8988T (cell line): ENCODE measurements at places on chromosomes 4 and X.

DNA sequence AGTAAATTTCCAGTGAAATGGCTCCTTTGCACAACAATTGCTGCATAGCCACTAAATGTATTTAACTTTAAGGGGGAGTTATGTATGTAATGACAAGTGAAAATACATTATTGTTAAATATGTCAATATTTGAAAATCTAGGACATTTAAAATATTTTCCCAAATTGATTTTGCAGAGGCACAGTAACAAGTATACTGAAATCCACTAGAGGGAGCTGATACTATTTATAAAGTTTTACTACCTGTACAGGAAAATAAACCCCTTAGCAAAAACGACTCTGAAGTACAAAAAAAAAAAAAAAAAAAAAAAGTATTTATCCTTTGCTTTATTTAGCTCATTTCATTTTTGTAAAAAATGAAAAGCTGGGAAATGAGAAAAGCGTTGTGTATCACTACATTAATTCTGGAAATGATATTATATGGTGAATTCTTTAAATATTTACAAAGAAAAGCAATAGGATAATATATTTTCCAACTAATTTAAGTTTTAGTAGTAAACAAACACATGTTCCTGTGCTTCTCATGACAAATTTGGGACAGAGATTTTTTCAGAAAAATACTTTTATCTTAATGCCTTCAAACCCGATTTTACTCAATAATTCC lies 727.7 kb downstream of the DMD start:
- no peak for DNase-seq

GRCh38 chr4:75822416-75822815 lies 79.8 kb downstream of the PPEF2 start:
- DNase-seq, result no peak

- DNase-seq, result no peak
Observed at GRCh38 chrX:47200385-47201150, 6.9 kb downstream of the UBA1 start.

DNA sequence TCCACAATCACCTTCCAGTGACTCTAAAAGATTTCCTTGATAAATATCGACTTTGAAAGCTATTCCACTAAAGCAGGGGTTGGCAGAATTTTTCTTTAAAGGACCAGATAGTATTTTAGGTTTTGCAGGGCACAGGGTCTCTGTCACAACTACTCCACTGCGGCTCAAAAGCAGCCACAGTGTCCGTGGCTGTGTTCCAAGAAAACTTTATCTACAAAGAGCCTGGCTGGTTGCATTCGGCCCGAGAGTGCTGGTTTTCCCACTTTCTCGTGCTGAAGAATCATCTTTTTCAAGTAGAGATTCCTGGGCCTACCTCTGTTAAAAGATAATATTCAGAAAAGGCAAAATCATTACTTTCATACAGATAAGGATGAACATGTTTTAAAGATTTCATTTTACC lies 55.6 kb downstream of the TSPAN7 start:
- no peak for DNase-seq

DNA sequence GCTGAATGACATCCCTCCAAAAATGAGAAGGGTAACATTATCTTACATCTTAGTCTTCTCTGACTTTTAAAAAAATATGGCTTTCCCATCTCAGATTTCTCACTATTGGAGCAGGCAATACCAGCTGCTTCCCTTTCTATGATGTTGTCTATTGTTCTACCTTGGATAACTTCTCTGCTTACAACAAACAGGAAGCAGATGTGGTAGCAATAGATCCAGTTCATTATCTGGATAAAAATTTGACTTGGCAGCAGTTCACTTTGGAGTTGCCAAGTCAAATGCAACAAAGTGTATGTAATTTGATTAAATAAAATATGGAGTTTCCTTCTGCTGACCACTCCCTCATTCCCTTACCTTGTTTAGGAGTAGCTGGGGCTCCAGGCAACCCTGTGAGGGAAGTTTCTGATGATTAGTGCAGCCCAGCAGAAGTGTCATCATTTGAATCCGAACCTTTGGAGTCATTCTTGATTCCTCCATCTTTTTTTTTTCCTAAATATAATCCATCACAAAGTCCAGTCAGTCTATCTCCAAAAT lies 72.0 kb upstream of the GPRIN3 start:
- DNase-seq, result no peak

DNA sequence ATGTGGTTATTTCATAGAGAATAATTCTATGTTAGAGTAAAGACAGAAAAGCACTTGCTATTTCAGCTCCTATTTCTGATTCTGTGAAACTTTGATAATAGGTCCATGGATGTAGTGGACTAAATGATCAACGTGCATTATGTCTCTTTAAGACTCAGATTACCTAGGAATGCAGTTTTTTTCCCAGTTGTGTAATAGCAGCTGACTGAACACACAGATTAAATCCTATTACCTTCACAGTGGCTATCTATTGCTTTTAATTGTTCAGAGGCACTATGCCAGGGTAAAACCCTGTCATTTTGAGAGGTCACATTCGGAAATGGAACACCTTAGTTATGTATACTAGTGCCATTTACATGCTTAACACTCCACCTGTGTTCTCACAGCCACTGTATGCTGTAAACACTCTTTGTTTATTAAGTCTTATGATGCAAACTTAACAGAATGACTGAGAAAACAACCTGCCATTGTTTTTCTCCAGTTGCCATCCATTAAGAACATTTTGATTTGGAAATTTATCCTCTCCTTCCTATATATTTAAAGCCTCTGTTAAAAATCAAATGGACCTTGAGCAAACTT lies 70.5 kb downstream of the HPGD start:
- DNase-seq, result no peak

DNA sequence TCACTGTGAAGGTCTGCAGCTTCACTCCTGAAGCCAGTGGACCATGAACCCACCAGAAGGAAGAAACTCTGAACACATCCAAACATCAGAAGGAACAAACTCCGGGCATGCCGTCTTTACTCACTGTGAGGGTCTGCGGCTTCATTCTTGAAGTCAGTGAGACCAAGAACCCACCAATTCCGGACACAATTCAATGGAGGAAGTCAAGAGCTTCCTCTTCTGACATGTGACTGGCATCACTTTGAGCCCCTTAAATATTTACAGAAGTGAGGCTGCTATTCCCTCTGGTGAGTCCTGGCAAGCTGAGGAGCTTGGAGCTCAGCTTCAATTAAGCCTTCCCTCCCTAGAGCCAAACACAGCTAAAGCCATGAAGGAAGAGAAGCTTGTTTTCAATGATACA lies 103.5 kb upstream of the SRD5A3 start:
- DNase-seq, result no peak

DNA sequence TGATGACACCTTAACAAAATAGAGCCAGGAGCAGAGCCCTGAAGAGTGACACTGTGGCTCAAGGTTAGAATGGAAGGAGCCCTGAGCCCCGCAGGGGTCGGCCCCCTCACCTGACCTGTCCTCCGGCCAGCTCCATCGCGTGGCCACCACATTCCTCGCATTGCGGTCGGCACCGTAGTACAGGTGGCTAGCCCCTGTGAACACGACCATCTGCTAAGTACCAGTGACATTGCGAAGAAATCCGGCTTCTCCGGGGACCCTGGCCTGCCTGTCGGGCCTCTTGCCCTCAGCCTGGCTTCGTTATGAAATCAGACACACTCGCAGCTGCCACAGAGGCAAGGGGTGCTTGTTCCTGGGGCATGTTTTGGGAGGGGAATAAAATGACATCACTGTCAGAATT lies 179.0 kb downstream of the AFAP1 start:
- no peak for DNase-seq

DNA sequence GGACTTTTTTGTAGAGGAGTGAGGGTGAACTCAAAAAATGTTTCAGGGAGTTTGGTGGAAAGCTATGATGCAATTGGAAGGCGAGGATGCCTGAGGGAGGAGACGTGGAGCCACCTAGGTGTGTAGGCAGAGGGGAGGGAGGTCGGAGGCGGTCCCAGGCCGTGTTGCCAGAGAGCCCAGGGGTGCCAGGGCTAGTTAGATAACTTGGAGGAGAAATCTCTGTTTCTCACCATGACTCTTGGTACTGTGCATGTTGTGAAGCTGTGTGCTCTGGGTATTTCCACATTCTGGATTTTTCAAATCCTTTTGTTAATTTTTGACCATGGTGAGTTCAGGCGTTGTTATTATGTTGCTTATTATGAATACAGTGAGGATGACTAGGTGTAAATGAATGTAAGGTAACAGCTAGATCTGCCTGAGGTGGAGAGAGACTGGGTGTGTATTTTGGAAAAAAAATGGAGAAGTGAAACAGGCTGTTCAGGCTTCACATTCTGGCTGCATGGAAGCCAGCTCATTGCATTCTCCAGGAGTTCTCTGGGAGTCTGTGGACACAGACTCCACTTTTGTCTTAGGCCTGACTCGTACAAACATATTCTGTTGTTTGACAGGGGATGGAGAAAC lies 4.5 kb downstream of the RAB9A start:
- no peak for DNase-seq

DNA sequence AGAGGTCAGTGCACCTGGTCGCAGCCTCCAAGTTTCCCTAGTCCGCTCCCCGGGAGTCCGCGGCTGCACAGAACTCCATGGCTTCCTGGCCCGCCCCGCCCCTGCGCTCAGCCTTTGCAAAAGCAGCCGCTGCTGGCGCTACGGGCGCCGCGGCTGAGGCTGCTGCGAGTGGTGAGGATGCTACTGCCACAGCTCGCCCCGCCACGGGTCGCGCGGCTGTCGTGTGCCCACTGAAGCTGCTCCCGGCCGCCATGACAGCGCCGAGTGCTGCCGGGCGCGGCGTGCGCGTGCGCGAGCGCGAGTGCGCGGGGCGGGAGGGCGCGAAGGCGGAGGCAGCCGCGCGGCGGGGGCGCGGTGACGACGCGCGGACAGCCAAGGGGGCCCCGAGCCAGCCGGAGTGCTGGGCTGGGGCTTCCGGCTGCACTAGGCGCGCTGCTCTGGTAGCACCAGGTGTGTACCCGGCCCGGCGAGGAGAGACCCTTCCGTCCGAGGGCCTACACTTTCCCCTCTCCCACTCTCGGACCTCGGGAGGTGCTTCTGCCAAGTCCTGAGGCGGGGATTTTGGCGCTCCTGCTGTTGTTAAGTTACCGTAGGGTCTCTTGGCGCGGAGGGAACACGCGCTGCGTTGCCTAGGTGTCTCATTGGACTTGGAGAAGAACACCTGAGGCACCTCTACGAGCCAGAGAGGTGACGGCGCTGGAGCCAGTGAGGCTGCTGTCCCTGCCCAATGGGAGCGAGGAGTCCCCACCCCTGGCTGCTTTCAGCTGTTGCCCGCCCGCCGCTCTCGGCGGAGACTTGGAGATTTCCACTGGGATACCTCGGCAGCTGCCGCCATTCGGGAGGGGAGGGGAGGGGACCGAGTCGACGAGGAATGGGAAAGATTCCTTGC lies 619 bp upstream of the LRBA start:
- peak; percentile 54 for DNase-seq

DNA sequence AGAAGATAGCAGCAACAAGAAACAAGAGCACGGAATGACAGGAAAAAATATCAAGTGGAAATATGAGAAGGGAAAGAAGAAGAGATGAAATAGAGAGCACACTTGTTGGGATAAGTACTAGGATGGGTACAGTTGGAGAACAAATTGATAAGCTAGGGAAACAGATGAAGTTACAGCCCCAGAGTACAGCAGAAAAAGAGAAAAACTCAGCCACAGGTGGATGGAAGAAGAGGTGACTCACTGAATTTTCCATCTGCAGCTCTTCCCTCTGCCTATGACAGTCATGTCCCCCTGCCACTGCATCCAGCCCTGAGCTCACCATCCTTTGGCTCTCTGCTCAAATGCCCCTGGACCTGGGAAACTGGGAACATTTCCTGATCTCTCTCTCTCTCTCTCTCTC lies 209.0 kb downstream of the BCOR start:
- no peak for DNase-seq

GRCh38 chr4:1072830-1073446 lies 40.4 kb downstream of the RNF212 start:
- DNase-seq, result peak; percentile 73

GRCh38 chr4:36313301-36313700 lies 31.9 kb downstream of the DTHD1 start:
- no peak for DNase-seq

DNA sequence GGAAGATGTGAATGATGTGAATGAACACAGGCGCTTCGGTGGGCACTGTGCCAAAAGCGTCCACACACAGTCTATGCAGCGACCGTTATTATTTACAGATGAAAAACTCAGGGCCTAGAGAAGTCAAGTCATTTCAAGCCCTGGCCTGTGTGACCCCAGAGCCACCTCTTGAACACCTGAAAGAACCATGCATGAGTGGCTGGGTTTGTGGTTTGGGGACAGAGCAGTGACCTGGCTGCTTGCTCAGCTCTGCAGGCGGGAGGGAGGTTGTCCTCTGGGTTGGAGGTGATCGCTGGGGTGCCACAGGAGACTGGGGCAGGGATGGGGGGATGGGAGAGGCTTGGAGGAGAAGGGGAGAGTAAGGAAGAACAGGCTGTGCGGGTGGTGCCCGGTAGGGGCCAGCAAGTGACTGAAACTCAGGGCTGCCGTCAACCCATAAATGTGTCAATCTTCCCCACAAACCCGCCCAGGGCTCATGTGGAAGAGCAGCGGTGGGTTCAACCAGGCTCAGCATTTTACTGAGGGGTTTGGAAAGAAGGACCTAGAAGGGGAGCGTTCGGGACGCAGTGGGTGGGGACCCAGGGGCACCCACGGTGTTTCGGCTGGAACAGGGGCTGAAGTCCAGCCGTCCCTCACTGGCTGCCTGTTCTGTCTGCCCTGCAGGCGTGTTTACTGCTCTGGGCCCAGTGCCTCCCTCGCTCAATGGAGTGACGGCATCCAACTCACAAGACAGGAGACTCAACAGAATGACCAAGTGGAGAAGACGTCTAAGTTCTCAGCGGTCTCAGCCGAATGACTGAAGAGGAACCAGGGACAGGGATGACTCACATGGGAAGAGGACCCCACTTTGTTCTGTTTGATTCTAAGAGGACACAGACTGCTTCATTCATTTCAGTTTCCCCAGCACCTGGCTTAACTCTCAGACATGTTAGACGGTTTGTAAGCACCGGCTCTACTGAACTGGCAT lies 167.8 kb downstream of the AFAP1 start:
- DNase-seq, result no peak

DNA sequence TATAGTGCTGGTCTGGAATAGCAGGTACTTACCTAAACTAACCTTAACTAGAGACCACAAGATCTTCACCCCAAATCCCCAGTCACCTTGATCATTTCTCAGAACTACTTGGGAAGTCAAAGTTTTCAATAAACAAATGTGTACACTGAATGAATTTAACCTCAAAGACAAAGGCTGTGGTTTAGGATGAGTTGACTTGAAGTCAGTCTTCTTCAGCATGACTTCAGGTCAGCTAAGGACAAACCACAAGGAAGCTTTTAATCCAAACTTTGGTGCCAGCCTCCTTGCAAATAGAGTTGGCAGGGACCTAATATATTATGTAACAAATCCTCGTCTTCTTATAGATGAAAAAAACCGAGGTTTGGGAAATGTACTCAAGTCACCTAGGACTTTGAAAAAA lies 21.2 kb upstream of the VCX2 start:
- DNase-seq, result no peak

DNA sequence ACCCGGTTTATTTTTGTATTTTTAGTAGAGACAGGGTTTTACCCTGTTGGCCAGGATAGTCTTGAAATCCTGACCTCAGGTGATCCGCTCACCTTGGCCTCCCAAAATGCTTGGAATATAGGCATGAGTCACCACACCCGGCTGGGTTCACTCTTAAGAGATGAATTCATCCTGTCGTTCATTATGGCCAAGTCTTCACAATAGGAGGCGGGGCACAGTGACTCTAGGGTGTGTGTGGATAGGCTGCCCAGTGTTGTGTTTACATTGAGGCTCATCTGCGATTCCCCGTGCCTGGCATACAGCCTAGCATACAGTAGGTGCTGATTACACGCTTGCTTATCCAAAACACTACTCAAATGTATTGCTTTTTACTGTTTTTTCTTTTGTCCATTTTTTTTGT lies 41.3 kb upstream of the IGFBP7 start:
- no peak for DNase-seq
